ENCODE measurements at places on chromosomes 7 and 10.
A peak's percentile ranks its signal among the peaks of the same experiment; 100 is the strongest.

DNA sequence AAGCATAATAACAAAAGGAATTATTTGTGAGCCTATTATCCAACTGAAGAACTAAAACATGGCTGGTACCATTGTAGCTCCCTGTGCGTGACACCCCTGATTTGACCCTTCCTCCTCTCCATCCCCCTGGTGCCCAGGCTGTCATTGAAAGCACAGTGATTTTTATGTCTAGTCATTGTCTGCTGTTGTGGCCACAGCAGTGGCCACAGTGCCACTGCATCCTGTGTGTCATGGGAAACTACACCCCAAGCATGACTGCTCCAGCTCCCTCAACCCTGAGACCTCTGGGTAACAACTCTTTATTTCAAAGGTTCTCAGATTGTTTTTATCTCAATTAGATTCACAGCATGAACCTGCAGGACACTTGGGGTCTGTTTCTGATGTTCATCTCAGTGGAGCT, 52.0 kb downstream of the ERLIN1 start:
- DNase-seq, result no peak

DNA sequence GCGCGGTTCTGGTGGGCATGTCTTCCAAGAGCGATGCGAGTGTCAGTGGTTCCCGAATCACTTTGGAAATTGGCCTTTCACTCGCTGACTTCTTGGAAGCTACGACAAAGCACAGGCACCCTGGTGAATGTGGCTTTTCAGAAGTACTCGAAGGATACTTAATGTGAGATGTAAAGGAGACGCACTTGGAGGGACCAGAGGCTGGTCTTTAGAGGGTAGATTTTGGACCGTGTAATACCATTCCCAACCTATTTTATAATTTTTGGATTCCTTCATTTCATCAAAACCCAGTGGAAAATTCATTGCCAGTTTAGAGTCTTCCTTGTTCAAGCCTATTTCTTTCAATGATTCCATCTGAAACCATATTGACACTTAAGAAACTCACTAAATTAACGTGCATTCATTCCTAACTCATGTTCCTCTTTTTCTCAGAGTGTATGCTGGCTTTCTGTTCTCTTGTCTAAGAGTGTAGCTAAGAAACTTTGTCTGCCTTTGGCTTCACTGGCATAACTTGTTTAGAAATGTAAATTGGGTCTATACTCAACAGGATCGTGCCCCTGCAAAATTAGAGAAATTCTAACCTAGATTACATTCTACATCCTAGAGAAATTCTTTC, 645 bp upstream of the COPG2 start:
- DNase-seq, result no peak

DNA sequence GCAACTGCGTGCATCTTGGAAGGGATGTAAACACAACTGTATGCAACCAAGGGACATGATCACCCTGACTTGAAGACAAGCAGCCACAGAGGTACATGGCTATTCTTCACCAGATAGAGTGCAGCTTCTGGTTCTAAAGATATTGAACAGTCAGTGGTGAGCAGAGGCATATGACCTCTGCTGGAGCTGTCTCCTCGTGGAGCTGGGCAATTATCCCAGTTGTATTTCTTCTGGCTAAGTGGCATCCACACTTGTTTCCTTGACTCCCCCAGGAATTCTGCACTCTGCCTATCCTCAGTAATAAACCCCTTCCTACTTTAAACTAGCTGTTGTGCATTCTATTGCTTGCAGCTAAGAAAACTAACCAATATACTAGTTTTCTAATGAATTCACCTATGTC, 216.8 kb downstream of the THSD7A start:
- no peak for DNase-seq

- no peak for DNase-seq
These were observed 24.8 kb downstream of the DUSP5 start for GRCh38 chr10:110522365-110522988.

DNA sequence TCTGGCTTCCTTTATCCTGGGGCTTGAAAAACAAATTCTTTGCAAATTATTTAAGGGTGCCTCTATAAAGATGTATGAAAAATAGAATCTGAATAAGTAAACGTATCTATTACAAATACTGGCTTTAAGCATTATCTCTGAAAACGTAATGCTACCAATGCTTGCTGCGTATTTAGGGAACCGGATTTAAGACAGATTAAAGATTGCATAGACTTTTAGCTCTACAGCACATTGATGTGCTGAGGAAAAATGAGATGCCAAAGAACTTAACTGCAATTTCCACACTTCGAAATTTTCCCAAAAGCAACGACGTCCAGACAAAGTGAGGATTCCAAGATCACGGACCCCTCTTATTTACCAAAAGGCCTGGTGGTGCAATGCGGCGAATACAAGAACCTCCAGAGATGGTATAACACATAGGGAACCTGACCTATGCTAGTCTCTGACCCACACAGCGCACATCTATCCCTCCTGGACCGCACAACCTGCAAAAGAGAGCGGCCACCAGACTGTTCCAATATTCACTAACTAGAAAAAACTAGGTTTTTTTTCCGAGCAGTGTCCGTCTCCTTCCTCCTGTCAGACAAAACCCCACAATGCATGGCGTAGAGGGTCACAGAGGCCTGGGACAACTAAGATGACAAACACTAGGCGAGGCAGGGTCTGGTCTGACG, 34.3 kb upstream of the PHF14 start:
- peak; percentile 20 for DNase-seq

DNA sequence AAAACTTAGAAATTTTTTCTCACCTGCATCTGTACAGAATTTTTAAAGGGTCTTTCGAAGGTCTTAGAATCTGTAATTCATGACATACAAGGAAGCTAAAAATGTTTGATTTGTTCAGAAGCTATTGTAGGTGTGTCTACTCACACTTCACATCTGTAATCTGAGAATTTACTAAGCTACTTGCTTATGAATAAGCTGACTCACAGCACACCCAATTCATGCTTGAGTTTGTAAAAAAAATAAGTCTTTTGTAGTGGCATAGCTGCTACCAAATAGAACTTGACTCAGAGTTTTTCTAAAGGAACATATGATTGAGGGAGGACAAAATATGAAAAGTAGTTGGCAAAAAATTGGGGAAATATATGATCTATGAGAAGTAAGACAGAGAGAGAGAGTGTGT, 12.7 kb upstream of the AGR2 start:
- no peak for DNase-seq

GRCh38 chr7:979886-980571, 3.0 kb upstream of the CYP2W1 start:
- no peak for DNase-seq

DNA sequence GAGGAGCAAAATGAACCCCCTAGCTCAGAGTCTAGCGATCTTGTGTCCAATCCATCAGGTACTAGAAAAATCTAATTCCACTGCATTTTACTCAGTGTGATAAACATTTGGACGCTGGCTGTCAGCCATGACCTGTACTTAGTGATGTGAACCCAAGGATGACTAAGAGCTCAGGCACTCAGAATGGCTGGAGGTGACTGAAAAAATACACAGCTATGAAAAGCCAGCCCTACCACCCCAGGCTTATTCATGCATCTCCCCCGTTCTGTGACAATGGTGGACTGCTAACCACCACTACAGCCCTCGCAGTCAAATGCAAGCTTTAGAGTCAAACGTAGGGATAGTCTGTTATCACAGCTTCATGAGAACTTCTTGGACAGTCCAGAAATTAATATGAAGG, 14.9 kb downstream of the AFAP1L2 start:
- DNase-seq, result peak; percentile 32
